ENCODE measurements at places on chromosomes 3 and 15.

DNA sequence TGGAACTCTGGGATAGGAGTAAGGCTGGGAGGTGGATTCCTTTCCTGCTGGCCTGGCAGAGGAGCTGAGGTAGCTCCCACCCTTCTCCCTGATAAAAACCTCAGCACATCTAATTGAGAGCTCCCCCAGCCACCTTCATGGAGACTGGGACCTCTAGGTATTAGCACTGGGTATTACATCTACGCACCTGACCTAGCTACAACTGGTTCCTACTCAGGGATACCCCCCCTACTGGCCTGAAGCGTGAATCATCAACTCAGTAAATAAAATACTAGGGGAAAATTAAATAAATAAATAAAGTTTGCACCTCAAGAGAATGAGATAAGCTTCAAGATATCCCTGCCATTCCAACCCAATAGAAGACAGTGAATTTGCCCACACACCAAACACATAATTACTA, 140.4 kb downstream of the NEK10 start:
- no peak for DNase-seq

- DNase-seq: no peak
Measured at GRCh38 chr3:142886021-142886420, 2.9 kb downstream of the PCOLCE2 start.

GRCh38 chr3:53518495-53518981, 24.1 kb downstream of the CACNA1D start:
- no peak for DNase-seq

GRCh38 chr15:64132217-64132616, 19.3 kb upstream of the SNX22 start:
- DNase-seq: no peak

- DNase-seq: peak; percentile 36
Measured at GRCh38 chr15:31435912-31436628, 109.4 kb downstream of the KLF13 start.

Data from stimulated activated naive B cell treated with anti-CD40 and anti-IgM and Interleukin-4, amounts not matched to agents 10 μg/mL and 1 μg/mL and 100 μg/mL, for 72 hours (primary cell).